Stimulated activated CD4-positive, alpha-beta T cell treated with anti-CD3 and anti-CD28 coated beads, TNF-alpha, amount 100 ng/mL, for 24 hours (primary cell): ENCODE measurements at places on chromosomes 12 and 14.

DNA sequence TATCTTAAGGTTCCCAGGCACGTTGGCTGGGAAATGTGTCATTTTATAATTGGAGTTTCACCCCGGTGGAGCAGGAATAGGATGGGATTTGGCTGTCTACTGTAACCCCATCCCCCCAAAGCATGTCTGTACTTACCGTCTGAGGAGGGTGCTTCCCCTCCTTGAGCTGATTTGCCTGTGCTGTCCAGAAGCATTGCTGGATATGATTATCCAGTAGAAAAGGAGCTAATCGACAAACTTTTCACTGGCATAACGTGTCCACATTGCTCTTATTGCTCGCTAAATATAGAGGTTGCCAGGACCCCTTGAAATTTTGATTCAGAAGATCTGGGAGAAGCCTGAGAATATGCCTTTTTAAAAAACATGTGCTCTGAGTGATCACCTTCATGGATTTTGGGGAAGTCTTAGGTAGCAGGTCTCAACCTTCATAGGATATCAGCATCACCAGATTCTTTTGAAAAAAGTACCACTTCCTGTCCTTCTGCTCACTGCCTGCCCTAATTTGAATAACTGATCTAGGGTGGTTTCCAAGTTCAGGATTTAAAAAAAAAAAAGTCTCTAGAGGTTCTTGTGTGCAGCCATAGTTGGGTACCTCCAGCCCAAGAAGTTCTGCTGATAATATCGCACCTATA lies 80.4 kb upstream of the KCNA1 start:
- no peak for DNase-seq

DNA sequence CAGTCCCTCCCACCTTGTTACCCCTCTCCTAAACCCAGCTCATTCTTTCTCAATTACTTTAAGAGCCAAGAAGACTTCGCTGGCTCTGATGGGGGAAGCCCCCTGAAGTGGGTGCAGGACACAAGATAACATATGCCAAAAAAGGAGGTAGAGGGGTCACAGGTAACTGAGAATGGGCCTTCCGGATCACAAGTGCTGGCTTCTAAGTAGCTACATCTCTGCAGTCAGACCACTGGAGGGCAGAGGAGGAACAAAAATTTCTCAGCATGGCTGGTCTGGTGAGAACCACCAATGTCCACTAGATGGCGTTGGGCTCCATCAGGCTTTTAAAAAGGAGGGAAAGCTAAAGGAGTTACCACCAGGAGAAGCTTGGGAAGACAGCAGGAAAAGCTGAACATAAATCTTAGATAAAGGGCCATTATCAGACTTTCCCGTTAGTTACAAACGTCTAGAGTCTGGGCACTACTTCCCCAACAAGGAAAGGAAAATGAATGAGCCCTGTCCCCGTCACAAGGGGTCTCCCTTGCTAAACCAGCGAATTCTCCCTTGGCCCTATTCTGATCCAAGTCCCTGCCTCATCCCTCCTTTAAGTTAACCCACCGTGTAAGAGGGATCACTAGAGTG lies 11.6 kb upstream of the CDH24 start:
- peak; percentile 65 for DNase-seq

GRCh38 chr14:102201353-102201738 lies 61.6 kb downstream of the WDR20 start:
- DNase-seq: no peak

GRCh38 chr12:95859344-95859816 lies 628 bp downstream of the SNRPF start:
- no peak for DNase-seq

DNA sequence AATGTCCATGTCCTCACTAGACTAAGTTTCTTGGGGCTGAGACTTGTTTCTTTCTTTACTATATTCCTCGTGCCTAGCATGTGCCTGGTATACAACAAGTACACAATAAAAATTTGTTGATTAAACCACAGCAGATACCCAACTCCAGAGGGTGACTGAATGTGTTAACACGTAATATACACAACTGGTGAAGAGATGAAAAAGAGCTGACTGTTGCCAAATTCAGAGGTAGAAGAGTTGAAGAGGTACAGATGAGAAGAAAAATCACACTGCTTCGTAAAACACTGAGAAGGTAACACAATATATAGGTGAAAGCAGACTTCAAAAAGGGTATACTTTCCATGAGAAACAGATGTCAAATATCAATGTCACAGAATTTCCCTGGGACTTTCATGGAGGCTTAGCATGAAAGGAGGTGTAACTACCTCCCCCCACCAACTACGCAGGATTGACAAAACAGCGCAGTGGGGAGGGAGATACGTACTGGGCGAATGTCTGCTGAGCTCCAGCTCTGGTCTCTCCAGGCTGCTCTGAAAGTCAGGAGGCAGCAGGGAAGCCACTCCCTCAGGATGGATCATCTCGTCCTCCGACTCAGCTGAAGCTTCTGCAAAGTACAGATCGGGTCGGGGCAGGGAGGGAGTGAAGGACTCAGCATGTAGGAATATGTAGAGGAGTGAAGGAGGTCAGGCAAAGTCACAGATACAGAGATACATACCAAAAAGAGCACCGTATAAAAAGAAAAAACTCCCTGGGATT lies 5.3 kb downstream of the ACIN1 start:
- no peak for DNase-seq

DNA sequence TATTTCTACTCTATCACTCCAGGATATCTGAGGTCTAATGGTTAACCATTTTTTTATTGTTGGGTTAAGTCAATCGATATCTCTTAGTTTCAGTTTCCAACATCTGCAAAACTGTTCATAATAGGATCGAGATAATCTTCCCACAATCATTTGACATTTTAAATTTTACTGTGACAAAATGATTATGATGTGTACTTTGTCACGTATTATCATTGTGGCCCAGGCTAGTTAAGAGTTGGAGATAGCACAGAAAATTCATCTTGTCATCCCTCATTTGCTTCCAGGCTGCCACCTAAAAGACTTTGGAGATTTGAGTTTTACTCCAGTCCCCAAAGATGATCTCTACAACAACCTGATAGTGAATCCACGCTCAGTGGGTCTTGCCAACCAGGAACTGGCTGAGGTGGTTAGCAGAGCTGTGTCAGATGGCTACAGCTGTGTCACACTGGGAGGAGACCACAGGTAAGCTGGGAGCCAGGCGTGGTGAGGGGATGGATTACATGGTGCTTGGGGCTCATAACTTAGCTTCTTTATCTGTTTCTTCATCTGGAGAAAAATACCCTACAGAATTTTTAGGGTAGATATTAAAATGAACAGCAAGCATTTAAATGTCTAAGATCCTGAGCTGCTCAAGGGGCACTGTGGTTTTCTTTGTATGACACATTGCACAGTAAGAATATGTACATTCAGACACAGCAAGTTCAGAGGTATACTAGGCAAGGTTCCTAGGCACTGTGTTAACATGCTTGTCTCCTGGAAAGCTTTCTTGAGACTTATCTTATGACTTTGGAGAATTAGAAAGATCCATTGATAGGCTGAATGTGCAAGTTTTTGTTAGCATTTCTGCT lies 22.4 kb downstream of the ARG2 start:
- DNase-seq: no peak

GRCh38 chr12:50765095-50765911 lies 1.4 kb downstream of the ATF1 start:
- no peak for DNase-seq

DNA sequence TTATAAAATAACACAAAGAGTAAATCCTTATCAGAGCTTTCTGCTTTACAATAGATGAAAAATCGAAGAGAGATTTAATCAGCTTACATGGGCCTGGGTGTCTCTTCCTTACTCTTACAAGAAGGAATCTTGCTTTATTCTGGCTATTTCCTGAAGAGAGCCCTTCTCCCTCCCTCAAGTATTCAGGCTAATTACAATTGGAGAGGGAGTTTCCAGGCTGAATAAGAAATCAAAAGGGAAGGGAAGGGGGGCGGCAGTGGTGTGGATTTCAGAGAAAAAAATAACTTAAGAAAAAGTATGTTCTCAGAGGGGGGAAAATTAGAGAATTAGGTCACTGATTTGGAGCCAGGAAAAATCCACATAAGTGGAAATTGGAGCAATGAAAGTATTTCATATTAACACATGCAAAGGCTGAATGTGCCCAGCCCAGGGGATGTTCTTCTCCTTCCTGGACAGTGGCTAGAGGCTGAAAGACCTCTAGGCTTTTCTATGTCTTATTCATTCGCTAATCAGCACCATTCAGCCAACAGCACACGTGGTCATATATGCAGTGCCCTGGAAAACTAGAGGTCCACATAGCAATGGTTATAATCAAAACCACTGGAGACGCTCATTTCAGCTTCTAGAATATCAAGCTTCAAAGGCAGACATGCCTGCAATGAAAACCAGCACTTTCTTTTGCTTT lies 158.9 kb upstream of the BTG1 start:
- DNase-seq: no peak

- peak; percentile 51 for DNase-seq
These were observed 11.3 kb upstream of the SLC38A2 start for GRCh38 chr12:46383654-46384450.

DNA sequence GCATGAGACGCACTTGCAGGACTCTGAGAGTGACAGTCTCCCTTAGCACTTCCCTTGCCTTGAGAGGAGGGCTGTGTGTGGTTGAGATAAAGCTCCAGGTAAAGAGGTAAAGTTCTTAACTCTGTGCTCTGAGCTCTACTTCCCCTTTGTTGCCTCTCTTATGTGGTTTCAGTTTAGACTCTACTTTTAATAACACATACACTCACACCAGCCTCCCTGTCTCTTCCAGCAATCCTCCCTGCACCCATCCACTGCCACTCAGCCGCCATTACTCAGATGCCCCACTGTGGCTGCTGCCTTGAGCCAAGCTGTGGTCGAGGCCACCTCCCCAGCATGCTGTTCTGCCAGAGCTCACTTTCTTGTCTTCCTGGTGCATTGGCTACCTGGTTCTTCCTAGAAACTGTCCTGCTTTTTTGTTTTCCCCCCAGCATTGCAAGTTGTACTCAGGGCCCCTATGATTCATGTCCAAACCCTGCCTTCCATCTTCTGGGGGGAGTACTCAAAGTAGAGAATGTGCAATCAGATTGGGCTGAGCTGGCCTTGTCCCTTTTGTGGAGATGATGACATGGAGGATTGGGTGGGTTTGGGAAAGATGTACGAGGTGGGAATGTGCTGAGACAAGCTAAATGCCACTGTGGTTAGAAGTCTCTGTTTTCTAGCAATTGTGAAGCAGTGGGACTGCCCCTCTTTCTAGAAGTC lies 115.5 kb upstream of the PARP11 start:
- no peak for DNase-seq

GRCh38 chr12:91811481-91812287 lies 334.0 kb downstream of the BTG1 start:
- DNase-seq: peak; percentile 68

- no peak for DNase-seq
These were observed 31.2 kb downstream of the FIGNL2 start for GRCh38 chr12:51817027-51817953.

- DNase-seq: no peak
These were observed 55.3 kb upstream of the FGD4 start for GRCh38 chr12:32344047-32344446.

DNA sequence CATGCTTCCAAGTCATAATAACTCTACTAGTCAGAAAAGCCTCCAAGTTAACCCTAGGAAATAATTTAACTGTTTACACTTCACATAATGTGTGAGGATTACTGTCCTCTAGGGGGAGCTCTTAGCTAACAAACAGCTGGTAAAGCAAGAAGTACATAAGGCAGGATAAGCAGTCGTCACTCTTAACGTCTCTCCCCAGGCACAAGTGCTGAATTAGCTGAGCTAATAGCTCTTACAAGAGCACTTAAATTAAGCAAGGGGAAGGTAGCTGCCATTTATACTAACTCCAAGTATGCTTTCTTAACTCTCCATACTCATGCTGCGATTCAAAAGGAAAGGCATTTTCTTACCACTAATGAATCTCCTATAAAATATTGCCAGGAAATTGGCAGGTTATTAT lies 79.3 kb upstream of the TSPAN11 start:
- no peak for DNase-seq

- no peak for DNase-seq
These were observed 350.3 kb upstream of the CCDC196 start for GRCh38 chr14:66135831-66136230.
